ENCODE measurements at places on chromosomes 16 and 17. TPM values are rescaled to one million over a fixed set of nuclear protein-coding genes. Genes with fewer than 3 reads are reported as not detected.
A peak's percentile ranks its signal among the peaks of the same experiment; 100 is the strongest.

DNA sequence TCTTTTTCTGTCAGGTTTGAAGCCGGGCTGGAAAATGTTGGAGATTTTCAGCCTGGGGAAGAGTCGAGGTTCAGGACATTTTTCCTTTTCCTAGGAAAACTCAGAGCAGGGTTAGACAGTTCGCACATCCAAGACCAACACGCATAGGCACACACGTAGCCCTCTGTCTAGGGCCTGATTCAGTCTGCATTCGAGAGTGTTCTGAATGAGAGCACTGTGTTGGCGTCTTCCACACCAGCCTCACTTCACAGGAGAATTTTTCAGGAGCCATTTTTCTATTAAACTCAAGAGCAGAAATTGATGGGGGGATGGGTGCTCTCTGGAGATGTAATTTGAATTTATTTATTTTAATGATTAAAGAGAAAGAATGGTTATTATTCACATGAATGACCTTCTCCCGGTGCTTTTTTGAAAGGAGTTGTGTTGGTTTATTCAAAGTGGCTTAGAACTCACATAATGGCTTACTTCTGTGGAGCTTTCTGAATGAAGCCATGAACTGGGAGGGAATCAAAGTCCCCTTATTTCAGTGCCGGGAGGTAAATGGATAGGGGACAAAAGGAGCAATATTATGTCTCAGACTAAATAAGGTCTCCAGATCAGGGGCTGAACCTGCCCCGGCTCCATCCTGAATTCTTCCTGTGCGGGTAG is 194.3 kb downstream of the CCDC182 start:
- DNase-seq, result no peak

DNA sequence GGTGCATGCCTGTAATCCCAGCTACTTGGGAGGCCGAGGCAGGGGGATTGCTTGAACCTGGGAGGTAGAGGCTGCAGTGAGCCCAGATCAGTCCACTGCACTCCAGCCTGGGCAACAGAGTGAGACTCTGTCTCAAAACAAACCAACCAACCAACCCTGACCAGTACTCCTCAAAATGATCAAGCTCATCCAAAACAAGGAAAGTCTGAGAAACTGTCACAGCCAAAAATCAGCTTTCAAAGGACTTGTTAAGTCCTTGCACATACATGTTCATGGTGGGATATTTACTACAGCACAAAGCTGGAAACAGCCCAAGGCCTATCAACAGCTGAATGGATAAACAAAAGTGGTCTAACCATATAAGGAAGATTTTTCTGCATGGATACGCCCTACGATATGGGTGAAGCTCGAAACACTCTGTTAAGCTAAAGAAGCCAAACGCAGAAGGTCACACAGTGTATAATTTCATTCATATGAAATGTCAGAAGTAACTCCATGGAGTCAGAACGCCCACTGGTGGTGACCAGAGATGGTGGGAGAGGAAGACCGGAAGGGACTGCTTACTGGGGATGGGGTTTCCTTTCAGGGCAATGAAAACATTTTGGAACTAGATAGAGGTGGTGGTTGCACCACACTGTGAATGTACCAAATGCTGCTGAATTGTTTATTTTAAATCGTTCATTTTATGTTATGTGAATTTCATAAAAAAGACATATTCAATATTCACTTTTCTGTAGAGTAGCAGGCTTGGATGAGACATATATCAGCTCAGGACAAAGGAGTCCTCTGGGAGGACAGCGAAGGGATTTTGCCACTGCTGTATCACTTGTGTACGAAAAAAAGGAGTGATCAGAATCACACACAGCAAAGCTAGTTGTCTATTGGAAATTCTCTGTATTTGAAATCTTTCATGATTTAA is 17.7 kb downstream of the CCL17 start:
- peak; percentile 58 for DNase-seq

DNA sequence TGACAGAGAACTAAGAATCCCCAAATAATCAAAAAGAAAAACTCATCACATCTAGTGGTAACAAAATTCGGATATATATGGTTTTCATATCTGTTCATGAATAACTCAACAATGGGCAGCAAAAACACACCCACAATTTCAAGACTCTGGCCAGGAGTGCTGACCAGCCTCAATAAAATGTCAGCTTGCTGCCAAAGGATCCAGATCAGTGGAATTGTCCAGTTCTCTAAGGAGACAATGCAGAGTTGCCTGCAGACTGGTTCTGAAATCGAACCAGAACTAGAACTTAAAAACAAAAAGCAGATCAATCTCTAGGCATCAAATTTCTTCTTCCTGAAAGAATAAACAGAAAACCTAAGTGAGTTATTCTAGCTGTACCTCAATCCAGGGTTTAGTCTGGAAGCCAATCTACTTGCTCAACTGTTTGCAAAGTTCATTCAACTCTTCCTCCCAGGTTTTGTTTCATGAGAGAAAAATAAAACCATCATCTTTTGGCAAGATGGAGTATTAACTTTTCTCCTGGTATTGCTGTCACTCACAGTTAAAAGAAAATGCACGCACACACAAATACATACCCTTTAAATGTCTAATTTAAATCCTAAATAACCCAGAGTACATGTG is 61.0 kb downstream of the CFDP1 start:
- no peak for DNase-seq

GRCh38 chr16:67474551-67475455 is 6.2 kb downstream of the ATP6V0D1 start:
- no peak for DNase-seq

GRCh38 chr17:49915260-49915659 is 53.7 kb upstream of the DLX4 start:
- no peak for DNase-seq

- DNase-seq, result no peak
Measured at GRCh38 chr17:55996826-55997225, 156.4 kb upstream of the ANKFN1 start.

DNA sequence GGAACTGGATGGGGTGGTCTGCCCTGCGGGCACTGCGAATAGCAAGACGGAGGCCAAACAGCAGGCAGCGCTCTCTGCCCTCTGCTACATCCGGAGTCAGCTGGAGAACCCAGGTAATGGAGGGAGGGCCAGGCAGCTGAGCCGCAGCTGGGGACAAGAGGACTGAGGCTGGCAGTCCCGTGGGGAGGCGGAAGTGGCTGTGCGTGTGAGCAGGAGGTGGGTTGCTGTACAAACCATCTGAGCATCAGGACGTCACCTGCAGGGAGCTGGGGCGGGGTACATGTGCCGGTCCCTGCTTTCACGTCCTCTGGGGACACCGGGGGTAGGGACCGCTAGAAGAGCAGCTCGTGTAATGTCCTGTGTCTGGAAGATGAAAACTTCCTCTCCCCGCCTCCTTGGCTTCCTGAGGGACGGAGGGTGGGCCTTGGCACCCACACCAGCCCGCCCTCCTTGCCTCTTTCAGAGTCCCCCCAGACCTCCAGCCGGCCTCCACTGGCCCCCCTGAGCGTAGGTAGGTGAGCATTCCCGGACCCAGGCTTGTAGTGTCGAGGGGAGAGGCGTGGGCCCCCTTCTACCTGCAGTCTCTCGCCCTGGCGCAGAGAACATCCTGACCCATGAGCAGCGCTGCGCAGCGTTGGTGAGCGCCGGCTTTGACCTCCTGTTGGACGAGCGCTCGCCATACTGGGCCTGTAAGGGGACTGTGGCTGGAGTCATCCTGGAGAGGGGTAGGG is 3.7 kb downstream of the ADAD2 start:
- DNase-seq, result no peak

- no peak for DNase-seq
Measured at GRCh38 chr17:48546924-48547807, 2.3 kb upstream of the HOXB2 start.

DNA sequence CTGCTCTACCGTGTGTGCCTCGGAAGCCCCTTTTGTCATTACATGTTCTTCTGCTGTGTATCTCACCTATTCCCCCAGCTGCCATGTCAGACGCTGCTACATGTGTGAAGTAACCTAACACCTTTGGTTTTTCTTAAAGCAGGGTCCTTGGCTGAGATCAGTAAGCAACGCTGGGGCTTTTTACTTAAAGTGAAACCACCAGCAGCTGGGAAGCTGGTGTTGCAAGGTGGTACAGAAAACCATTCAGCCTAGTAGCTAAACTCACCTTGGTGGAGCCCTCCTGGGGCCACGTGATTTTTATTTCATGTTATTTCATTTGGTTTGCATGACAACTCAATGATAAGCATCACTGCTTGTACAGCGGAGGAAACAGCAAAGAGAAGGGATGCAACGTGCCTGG is 62.6 kb downstream of the PLCG2 start:
- DNase-seq, result no peak

DPEP3 gene
- total RNA-seq, result 0.28 TPM

P3H4 gene
- 15.3 TPM for total RNA-seq

PTX4 gene
- total RNA-seq, result not detected

HSD17B1 gene
- 0.98 TPM for total RNA-seq

ZNF19 gene
- 9.8 TPM for total RNA-seq

PRSS53 gene
- total RNA-seq, result 1.1 TPM

NOS2 gene
- total RNA-seq, result 11.6 TPM
